HuH-7.5 (cell line): ENCODE measurements at places on chromosomes 7 and 10.

- peak; percentile 69 for DNase-seq
Measured at GRCh38 chr7:74206589-74207120, 3.2 kb upstream of the LAT2 start.

DNA sequence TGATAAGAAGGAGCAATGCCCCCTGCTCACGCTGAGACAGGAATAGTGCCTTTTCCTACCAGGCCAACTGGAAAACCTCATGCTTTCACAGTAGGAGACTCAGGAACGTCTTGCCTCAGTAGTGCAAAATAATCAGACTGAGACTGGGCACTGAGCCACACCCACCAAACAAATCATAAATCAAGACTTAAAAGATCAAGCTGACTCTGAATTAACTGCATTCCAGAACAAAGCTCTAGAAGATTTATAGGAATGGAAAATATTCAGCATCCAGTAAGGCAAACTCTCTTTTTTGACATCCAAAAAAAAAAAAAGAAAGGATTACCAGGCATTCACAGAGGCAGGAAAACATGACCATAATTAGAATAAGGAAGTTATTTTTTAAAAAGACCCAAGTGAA, 30.5 kb upstream of the SLC18A3 start:
- DNase-seq: no peak

DNA sequence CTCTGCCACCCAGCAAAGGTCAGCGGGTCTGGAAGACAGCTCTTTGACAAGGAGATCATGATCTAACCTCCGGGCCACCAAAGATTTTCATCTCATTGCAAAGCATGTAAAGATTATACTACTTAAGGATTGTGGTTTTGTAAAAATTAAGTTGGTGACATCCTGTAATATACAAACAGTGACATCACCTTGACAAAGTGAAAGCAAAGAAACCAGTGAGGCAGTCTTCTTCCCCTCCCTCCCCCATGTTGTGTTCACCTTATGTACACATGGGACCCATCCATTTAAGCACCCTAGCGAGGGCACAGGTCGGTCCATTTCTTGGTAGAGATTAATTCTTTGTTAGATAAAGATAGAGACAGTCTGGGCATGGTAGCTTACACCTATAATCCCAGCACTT, 3.9 kb downstream of the MDH2 start:
- no peak for DNase-seq

GRCh38 chr10:96585736-96586418, 935 bp downstream of the TM9SF3 start:
- DNase-seq: no peak

GRCh38 chr10:133528845-133529575, 1.8 kb downstream of the CYP2E1 start:
- no peak for DNase-seq

- no peak for DNase-seq
Measured at GRCh38 chr10:119298810-119299209, 91.4 kb downstream of the GRK5 start.

GRCh38 chr7:66927348-66927948, 6.4 kb downstream of the TMEM248 start:
- DNase-seq: no peak

DNA sequence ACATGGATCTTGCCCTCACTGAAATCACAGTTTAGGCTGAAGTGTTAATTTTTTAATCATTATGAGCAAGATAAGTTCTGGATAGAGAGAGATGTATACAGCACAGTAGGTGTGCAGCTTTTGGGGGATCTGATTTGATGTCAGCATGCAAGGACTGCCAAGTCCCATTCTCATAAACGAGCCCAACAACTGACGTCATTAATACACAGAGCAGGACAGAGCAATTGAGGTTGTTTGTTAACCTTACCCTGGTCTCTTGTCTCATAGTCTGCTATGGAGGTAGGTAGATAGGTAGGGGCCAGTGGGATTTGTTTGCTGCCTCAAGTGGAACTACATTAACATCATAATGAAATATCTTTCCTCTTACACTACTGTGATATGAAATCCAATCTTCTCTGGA, 8.6 kb upstream of the TMEM229A start:
- DNase-seq: no peak

DNA sequence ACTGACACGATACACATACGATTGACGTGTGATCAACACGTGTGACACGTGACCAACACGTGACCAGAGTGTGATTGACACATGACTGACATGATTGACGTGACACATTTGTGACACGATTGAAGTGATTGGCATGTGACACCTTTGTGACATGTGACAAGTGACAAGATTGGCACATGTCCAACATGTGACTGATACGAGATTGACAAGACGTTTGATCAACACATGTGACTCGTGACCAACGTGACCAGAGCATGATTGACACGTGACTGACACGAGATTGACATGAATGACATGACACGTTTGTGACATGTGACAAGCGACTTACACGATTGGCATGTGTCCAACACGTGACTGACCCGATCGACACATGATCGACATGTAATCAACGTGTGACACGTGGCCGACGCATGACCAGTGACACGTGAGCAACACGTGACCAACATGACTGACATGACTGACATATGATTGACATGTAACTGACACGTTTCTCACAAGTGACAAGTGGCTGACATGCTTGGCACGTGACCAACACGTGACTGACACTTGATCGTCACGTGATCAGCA, 22.0 kb downstream of the CRPPA start:
- no peak for DNase-seq
